ENCODE measurements at places on chromosomes 12 and 14.

DNA sequence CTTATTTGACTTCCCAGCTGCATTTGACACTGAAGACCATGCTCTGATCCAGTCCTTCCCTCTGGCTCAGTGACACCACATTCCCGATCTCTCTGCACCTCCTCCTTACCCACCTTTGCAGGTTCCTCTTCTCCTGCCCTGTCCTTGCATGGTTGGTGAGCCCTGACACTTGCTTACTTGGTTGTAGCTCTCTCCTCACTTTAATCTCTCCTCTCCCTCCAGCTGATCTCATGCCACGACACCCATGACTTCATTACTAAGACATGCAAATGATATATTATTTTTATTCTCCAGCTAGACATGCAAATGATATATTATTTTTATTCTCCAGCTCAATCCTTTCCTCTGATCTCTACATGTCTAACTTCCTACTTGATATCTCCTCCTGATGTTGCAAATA lies at the start of gene SERPINA9:
TSS of gene SERPINA9 (minus strand) at position 175 of the 400 bp plus-strand sequence. CDS start 6,357 bp downstream, outside the sequence.
- no peak for DNase-seq

DNA sequence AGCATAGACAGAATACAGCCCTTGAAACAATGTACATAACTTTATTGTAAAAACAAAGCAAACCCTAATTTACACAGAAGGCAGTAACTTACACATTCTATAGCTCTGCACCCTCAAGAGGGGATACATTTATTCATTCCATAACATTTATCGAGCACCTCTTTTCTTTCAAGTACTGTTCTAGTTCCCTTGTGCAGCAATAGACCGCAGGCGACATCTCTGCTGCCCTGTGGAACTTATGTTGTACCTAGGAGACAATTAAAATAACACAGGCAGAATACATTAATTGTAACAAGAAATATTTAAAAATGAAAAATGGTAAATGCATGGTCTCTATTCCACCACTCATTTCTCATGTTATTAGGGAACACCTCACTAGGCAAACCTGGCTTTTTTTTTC lies 1.4 kb upstream of the ARHGDIB start:
- DNase-seq, result no peak

DNA sequence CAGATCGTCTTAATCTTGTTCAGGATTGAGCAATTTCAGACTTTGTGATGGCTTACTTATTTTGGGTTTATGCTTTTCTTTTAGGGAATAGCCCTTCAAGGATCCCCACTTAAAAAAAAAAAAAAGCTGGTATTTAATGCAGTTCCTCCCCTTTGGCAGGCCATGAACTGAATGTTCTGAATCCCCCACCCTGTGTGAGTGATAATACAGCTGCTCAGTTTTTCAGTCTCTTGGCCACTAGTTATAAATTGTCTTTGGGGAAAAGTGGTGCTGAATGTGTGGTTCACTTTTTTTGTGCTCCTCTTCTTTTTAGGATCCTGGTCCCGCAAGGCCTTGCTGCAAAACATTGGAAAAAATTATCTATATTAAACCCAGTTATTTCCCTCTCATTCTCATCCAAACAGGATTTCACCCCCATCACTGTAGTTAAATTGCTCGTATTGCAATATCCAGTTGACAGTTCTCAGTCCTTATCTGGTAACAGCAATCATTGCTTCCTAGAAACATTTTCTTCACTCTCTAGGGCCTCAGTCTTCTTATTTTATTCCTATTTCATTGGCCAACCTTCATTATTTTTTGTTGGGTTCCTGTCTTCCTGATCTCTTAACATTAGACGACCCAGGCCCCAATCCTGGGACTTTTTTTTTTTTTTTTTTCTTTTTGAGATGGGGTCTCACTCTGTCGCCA lies 73.1 kb upstream of the PAWR start:
- no peak for DNase-seq

- no peak for DNase-seq
These were observed 36.6 kb downstream of the TC2N start for GRCh38 chr14:91830777-91831176.

GRCh38 chr14:24913021-24913420 lies 136.9 kb downstream of the STXBP6 start:
- DNase-seq, result no peak

GRCh38 chr12:26748412-26748740 lies 84.6 kb downstream of the ITPR2 start:
- no peak for DNase-seq

- DNase-seq, result no peak
These were observed 455.6 kb downstream of the ZFP36L1 start for GRCh38 chr14:68337279-68337678.

GRCh38 chr14:96001866-96002497 lies 37.2 kb upstream of the C14orf132 start:
- DNase-seq, result no peak

- DNase-seq, result no peak
These were observed 7.3 kb downstream of the PHB2 start for GRCh38 chr12:6963016-6963731.

DNA sequence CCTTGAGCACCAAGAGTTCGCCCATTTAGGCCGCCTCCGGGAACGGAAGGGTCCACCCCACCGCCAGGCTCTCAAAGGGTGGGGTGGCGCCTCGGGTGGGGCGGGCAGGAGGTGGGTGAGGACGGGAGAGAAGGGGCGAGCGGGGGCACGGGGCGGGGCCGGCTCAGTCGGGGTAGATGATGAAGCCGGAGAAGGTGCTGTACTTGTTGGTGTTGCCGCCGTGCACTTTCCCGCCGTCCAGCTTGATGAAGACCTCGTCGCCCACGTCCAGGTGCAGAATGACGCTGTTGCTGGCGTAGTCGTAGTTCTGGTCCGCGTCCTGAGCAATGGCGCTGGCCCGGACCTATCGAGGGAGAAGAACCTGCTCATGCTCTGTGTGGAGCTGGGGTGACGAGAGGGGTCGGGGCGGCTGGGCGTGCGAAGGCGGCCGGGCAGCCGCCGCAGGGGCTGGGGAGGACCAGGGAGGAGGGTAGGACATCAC lies 4.1 kb downstream of the C1QL4 start:
- no peak for DNase-seq

DNA sequence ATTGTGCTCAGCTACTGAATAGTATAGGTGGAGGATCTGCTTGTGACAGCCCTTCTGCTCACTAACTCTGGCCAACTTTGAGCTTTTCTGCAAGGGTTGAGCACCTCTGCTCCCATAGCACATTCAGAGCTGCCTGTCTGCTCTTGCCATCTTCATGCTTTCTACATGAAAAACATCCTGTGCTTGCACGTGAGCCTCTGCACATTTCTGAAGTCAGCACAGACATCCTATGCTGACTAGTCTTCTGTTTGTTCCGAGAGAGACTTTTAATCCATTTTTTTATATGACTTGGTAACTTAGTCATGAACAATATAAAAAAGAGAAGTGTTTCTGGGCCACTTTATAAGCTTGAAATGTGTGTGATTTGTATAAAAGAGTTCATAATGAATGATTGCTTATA lies 969.3 kb downstream of the TMTC2 start:
- DNase-seq, result no peak

DNA sequence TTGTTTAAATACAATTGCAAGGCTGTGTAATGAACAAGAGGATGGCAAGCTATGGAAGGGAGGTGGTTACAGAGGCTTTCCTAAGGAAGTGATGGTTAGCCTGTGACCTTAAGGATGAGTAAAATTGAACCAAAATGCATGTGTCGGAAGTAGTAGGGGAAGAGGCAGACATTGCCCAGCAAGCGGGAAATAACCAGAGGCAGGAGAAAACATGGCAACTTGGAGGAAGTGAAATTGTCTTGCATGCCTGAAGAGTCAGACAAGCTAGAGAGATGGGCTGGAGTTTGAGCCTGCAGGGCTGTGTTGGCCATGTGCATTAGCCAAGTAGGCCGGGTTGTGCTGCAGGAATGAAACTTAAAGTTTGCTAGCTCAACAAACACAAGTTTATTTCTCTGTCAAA lies 96.2 kb downstream of the BTG1 start:
- no peak for DNase-seq

DNA sequence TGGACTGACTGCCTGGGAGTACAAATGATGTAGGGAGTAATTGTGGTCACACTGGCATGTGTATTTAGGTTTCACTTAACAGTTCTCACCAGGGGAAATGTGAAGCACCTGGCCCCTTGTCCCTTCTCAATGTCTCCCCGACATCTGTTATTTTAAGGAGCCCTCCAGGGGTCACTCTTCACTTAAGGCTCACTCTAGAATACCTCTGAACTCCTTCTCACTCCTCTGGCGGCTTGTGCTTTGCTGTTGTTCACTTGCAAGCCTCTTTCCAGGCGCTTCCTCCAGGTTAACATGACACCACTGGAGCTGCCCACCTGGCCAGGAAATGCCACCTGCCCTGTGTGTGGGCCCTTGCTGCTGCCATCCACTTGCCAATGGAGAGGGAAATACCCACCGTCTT lies 56.5 kb upstream of the GZMB start:
- no peak for DNase-seq

Measured in stimulated activated CD8-positive, alpha-beta memory T cell treated with anti-CD3 and anti-CD28 coated beads, Interleukin-7, amount 100 ng/mL, for 24 hours (primary cell).